ENCODE measurements at places on chromosomes 4 and X.

- DNase-seq, result no peak
Observed at GRCh38 chr4:165873298-165874071, 448 bp downstream of the TLL1 start.

GRCh38 chr4:3299976-3300671 is 7.3 kb downstream of the RGS12 start:
- DNase-seq, result no peak

DNA sequence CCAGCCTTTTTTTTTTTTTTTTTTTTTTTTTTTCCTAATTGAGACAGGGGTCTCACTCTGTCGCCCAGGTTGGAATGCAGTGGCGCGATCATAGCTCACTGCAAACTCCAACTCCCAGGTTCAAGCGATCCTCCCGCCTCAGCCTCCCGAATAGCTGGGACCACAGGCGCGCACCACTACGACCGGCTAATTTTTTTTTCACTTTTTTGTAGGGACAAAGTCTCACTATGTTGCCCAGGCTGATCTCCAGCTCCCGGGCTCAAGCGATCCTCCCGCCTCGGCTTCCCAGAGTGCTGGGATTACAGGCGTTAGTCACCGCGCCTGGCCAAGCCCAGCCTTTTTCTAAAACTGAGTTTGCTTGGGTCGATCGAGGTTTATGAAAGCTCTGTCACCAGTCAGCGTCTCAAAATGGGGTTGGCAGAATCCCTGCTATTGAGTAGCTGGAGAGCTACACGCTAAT is 1.3 kb upstream of the OTUD5 start:
- DNase-seq, result peak; percentile 40

DNA sequence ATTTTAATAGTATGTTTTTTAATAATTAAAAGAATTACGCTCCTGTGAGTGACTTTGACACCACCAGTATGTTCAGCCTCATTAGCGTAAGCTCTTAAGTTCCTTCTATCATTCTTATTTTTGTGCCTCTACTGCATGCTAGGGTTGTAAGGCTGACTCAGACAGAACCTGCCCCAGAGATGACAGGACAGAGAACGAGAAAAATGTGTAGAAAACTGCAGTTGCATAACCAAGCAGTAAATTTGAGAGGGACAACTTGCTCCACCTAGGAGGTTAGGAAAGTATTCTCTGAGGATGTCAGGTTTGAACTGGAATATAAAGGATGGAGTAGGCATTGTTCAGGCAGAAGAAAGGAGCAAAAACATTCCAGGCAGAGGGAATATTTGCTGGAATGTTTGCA is 98.7 kb downstream of the NFKB1 start:
- no peak for DNase-seq

DNA sequence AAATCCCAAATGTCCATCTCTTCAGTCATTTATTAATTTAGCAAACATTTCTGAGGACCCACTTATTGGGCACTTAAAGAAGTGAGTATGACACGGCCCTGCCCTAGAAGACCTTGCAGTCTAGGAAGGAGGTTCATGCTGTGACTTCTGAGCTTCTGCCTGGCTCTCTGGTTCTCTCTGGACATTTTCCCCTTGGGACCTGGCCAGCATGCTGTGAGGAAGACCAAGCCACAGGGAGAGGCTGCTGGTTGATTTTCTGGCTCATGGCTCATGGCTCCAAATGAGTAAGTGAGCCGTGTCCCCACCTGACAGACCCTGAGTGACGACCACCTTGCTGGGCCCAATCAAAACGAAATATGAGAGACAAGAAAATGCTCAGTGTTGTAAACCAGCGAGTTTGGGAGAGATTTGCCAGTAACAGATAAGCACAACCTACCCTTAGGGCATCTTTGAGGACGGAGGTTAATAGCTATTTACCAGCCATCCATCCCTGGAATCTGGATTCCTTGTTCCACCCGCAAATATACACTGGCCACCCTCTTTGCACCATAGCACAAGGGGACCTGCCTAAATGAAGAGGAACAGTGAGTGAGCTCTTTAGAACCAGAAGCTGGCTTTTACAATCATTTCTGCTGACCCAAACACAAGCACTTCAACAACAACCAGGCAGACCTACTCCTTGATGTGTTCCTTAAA is 876 bp downstream of the MPP1 start:
- no peak for DNase-seq

- DNase-seq, result no peak
Observed at GRCh38 chr4:113732-114131, 10.6 kb upstream of the ZNF718 start.

- DNase-seq, result no peak
Observed at GRCh38 chr4:17765514-17766286, 15.7 kb downstream of the FAM184B start.

GRCh38 chr4:94409375-94409679 is 42.4 kb upstream of the PDLIM5 start:
- DNase-seq, result no peak

- peak; percentile 91 for DNase-seq
Observed at GRCh38 chrX:39813631-39814277, 284.0 kb downstream of the BCOR start.
